DMS153 (cell line): ENCODE measurements at places on chromosomes 7 and 10.

GRCh38 chr7:81111358-81111757, 192.5 kb upstream of the SEMA3C start:
- no peak for DNase-seq

- DNase-seq: no peak
Observed at GRCh38 chr10:101567165-101568006, 20.7 kb downstream of the POLL start.

- no peak for DNase-seq
Observed at GRCh38 chr10:34830217-34830822, 15.2 kb upstream of the PARD3 start.

DNA sequence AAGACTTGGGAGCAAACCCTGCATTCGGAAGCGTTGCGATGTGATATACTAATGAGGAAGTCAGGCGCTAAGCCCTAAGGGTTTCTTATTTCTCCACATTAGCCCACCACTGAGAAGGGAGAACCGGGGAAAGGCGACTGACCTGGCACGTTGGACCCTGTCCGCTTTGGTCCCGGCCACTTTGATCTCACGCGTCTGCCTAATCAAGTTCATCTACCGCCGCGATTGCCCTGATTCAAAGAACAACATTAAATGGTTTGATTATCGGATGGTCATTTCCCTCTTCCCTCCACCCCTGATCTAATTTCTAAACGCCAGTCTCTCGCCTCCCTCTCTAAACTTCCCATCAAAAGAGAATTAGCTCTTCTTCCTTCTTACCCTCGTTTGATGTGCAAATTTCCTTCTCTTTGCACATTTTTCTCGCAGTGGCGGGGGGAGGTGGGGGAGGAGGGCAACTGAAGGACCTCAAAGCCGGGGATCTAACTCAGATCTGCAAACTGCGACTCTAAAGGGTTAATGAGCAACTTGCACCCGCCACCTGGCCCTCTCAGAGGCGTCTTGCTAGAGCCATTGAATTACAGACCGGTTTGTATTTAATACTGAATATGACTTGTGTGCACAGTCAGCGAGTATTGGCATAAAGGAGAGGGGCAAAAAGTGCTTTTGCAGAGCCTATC, 687 bp upstream of the DKK1 start:
- DNase-seq: no peak

GRCh38 chr10:15703151-15703880, 16.4 kb downstream of the ITGA8 start:
- DNase-seq: no peak

GRCh38 chr10:71077796-71078453, 134.4 kb upstream of the UNC5B start:
- no peak for DNase-seq

- peak; percentile 48 for DNase-seq
Observed at GRCh38 chr7:117014673-117015133, 61.4 kb downstream of the ST7 start.

DNA sequence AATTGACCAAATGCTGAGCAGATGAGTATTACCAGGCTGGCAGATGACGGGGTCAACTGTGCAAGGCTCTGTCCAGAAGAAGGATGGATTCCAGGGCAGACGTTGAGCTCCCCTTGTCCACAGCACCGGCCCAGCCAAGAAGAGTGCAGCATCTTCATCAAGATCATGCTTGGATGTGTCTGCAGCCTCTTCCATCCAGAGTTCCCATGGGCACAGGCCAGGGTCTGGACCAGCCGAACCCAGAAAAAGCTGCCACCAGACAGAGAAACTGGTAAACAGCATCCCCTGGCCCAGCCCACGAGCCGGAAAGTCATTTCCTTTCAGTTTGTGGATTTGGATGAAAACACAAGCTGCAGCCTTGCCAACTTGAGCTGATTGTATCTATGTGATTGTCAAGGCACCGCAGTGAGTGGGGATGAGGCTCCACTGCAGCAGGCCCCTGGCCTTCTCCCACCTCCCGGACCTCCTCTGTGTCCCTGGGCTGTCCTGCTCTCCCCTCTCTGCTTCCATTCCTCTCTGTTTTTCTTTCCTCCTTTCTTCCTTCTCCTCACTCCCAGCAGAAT, 321.8 kb downstream of the TCERG1L start:
- no peak for DNase-seq

GRCh38 chr7:518630-519483, 789 bp downstream of the PDGFA start:
- DNase-seq: peak; percentile 39

GRCh38 chr7:79452032-79452494, 1.4 kb downstream of the MAGI2 start:
- DNase-seq: peak; percentile 8

DNA sequence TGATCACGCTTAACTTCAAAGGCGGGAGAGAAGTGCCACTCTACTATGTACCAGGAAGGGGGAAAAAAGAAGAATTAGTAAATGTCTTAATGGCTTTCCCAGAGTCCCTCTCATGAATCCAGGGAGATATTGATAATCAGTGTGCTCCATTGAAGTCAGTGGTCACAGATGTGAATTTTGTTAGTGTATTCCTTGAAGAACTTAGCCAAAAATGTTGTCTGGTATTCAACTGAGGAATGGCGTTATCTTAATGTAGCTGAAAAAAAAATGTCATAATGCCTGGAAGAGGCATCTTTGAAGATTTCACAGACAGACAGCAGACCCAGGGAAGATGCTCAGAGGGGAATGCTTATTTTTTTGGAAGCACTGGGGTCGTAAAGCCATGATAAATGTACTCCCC, 250.4 kb downstream of the WDR11 start:
- DNase-seq: no peak
